SK-N-MC (cell line): ENCODE measurements at places on chromosomes 3 and 15.

DNA sequence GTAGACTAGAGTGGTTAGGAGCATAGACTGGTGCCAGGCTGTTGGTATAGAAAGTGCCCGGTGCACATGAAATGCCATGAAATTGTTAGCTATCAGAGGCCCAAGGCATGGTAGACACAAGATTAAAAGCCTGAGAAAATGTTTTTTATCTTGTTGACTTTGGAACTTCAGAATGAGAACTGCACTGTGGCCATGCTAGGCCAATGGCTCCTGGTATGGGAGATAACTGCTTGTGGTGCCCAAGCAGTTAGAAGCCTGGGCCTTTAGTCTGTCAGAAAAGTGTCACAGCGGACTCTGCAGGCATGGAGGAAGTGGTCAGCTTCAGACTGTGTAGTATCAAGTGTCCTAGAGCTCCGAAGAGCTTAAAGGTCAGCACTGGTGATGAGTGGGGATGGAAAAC is 11.9 kb downstream of the FYCO1 start:
- DNase-seq = no peak

- no peak for DNase-seq
These were observed 132.2 kb downstream of the KLF13 start for GRCh38 chr15:31458596-31459399.

- no peak for DNase-seq
These were observed 38.9 kb downstream of the ZFAND6 start for GRCh38 chr15:80098341-80098740.

- DNase-seq = no peak
These were observed 48.4 kb downstream of the LRIG1 start for GRCh38 chr3:66452303-66453011.

DNA sequence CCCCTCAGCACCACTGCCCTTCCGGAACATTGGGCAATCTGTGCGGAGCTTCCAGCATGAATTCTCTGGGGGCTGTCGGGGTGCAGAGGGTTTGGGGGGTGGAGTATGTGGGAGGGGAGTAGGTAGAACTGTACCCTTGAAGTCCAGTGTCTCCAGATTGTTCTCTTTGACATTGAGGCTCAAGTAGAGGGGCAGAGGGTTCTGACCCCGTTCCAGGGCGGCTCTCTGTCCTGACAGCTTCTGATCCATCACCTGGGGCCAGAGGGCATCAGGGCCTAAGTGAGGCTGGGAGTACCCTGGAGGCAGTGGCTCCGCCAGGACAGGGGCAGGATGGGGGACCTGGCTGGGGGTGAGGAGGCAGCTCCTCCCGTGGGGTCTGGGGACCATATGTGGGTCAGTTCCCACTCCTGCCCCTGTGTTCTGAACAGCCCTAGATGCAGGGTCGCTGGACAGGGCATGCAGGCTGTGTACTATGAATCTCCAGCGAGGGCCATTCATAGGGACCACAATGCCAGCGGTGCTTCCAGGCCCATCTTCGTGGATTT is 22.1 kb downstream of the PLA2G4D start:
- DNase-seq = no peak

DNA sequence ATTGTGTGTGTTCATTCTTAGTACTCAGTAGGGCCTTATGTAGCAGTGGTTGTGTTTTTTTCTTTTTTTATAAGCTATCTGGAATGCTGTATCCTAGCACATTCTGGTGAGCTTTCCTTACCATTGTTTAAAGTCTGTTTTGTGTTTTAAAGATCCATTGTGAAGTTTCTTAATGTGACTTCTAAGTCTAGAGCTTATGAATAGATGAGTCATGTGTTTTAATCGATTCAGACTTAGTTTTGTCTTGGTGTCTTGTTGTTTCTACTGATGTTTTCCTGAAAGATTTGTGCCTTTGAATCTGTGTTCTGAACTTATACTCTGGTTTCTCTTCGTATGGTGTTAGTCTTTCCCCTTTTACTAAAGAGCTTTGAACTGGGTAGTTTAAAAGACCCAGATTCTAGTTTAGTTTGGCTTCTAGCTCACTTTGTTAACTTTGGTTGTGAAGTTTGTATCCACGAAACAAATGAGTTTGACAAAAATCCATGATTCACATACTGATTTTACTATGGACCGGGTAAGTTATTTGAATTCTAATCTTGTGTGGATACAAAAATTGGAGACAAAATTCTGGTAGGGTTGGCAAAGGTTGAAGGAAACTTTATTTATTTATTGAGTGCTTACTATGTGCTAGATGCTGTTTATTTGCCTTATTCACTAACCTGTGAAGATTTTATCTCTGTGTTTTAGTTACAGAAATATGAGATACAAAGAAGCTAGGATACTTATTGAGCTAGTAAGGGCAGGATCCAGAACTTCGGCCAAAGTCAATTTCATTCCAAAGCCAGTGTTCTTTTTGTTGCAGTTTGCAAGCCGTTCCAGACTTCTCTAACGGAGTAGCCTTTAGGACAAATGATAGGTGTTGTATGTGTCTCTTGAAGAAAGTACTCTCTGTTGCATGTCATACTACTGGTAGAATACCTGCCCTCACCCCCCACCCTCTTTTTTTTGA is 24.8 kb downstream of the AKAP13 start:
- DNase-seq = no peak

DNA sequence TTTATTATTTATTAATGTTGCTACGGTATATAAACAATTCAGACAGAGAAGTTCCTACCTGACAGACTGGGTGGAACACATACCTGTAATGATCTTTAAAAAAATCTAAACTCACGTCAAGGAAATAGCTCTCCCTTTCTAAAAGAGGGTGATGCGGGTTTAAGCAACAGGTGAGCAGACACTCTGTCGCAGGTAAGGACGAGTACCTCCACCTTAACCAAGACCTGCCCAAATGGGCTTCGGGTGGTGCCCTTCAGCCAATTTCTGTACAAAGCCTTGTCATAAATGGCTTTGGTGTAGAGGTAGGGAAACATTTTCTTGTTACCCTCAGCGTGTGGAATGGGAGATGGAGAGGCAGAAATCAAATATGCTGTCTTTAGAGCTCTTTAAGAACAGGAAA is 67.0 kb downstream of the CHSY1 start:
- no peak for DNase-seq
